ENCODE measurements at places on chromosomes 11 and 22.
A peak's percentile ranks its signal among the peaks of the same experiment; 100 is the strongest.

DNA sequence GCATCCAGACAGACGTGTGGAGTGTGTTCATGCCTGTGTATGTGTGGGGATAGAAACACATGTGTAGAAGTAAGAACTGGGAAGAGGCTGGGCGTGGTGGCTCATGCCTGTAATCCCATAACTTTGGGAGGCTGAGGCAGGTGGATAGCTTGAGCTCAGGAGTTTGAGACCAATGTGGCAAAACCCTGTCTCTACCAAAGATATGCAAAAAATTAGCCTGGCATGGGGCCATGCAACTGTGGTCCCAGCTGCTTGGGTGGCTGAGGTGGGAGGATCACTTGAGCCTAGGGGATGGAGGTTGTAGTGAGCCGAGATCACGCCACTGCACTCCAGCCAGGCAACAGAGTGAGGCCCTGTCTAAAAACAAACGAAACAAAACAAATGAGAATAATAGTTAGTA lies 1166.6 kb downstream of the TBC1D22A start:
- DNase-seq: no peak

GRCh38 chr11:2885678-2886081 lies at the start of gene CDKN1C:
Gene CDKN1C (minus strand): TSS chr11:2885775. CDS start chr11:2885456, 319 bp downstream.
- peak; percentile 61 for DNase-seq

GRCh38 chr11:213111-213510 lies 5.6 kb downstream of the RIC8A start:
- no peak for DNase-seq

GRCh38 chr22:35930933-35931332 lies 97.7 kb downstream of the RBFOX2 start:
- no peak for DNase-seq

DNA sequence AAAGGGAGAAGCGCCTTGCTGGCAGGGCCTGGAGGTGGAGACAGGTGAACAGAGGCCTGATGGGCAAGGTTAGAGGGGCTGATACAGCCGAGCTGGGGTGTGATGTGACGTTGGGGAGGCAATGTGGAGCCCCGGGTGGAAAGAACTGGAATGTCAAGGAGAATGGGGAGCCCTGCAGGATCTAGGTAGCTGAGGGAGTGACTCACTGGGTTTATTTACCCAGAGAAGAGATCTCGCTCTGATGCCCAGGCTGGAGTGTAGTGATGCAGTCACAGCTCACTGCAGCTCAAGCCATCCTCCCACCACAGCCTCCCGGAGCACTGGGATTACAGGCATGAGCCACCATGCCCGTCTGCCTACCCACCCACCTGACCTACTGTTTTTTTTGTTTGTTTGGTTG lies 1.9 kb upstream of the CYB5R3 start:
- DNase-seq: no peak

DNA sequence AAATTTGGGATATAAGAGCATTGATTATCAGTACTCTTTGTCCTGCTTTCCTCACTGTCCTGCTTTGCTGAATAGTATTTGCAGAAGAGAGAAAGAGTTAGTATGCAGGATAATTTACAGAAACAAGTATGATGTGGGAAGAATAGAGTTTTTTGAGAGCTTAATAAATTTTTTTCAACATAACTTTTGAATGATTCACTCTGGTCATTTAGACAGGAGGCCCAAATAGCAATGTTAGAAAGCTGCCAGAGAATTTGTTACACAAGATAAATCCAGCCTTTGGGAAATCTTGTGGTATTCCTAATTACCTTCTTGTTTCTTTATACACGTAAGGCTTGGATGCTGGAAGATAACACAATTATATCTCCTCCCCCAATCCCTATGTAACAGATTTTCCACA lies 484.6 kb downstream of the CNTN5 start:
- DNase-seq: no peak

DNA sequence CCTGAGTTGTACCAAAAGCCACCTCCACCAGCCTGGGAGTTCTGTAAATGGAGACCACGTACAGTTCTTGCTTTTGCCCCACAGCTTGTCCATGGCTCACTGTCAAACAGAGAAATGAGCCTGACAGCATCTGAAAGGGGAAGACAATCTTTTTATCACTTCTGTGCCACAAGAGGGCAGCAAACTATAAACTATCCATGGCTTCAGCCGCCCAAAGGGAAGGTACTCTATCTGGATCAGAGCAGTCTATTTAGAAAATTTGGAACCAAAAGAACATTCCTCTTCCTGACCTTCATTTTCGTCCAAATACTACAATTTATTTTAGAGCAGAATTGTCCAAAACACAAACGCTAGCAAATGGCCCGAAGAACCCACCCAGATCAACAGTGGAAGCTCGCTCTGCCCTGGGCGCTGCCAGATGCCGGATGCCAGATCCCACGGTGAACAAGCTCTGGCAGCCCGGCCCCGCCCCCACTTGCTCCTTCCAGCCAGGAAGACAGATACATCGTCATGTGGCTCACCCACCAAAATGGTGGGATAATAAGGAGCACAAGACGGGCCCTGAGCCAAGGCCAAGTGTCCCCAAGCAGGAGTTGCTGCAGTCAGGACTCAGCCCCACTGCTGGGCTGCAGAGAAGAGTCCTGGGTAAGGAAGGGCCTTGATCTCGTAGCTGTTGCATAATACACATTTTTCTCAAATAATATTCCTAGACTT lies 23.9 kb upstream of the SCGB1A1 start:
- DNase-seq: no peak

GRCh38 chr11:91147885-91148284 lies 925.0 kb upstream of the CHORDC1 start:
- no peak for DNase-seq

- no peak for DNase-seq
These were observed 471.1 kb upstream of the KIRREL3 start for GRCh38 chr11:127471662-127472061.

DNA sequence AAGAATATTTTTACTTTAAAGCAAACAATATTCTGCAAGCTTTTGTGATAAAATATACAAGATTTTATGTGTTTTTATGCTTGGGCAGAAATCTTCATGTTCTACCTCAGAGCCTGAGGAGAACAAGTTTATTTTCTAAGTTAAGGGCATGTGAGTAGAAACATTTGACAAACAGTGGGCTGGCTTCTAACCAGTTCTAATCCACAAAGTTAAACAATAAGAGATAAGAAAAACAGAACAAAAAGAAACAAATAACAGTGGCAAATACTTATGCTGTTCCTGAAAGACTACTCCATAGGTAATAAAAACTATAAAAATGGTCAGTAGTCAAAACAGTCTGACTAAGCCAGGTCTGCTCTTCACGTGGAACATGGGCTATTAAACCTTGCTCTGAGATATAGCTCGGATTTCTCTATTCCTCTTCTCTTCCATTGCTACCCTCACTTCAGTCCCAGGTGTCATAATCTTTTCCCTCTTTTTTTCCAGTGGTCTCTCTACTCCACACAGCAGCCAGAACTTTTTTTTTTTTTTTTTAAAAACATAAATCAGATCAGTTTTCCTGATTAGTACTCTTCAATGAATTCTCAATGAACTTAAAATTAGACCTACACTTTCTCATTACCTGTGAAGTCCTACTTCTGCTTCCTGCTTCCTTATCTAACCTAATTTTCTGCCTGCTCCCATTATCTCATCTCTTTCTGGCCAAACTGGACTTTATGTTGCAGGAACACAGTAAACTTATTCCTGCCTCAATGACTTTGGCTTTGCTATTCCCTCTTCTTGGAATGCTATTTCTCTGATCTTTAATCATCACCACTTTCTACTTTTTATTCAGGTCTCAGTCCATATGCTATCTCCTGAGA lies 671.1 kb upstream of the CCDC90B start:
- no peak for DNase-seq

- no peak for DNase-seq
These were observed 731 bp upstream of the SLC37A2 start for GRCh38 chr11:125062218-125062930.

GRCh38 chr11:47225552-47226400 lies 11.0 kb downstream of the DDB2 start:
- DNase-seq: no peak

DNA sequence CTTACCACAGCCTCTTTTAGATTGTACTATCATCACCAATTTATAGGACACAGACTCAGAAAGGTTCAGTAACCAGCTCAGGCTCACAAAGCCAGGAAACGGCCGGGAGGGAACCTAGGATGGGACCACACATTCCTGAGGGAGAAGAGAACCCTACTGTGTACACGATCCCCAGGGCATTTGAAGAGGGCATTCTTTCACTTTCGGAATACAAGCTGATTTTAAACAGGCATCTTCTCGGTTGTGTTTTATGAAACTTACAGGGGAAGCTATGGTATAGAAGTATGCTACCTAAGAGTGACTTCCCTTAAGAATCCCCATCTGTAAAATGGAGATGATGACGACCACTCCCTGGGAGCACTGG lies 19.0 kb downstream of the SMCO4 start:
- no peak for DNase-seq

DNA sequence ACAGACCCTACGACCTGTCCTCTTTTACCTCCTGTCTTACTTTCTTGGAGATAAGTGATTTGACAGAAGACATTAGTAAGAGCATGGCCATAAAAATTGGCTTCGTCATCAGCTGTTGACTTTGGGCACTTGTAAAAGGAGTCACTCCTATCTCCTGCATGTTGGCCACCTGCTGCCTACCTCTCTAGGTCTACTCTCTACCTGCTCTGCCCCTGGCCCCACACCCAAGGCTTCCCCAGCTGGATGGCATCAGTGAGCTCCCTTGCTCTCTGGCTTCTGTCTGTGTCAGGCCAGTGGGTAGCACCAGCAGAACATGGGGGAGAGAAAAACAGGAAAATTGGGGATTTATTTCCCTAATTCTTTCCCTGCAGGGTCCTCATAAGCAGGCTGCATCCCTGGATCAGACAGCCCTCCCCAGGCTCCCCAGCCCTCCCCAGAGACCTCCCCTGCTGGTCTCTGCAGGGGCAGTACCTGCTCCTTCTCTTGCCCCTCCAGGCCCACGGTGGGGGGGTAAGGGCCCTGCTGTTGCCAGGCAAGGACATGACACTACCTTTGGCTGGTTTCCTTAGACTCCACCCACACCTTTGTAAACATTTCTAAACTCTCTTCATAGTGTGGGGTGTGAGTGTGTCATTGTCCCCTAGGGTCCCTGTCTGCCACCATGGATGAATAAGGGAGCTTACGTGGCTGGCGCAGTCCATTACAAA lies 157.0 kb upstream of the NECTIN1 start:
- DNase-seq: no peak

- no peak for DNase-seq
These were observed 30.2 kb downstream of the SLC5A1 start for GRCh38 chr22:32073262-32073661.

DNA sequence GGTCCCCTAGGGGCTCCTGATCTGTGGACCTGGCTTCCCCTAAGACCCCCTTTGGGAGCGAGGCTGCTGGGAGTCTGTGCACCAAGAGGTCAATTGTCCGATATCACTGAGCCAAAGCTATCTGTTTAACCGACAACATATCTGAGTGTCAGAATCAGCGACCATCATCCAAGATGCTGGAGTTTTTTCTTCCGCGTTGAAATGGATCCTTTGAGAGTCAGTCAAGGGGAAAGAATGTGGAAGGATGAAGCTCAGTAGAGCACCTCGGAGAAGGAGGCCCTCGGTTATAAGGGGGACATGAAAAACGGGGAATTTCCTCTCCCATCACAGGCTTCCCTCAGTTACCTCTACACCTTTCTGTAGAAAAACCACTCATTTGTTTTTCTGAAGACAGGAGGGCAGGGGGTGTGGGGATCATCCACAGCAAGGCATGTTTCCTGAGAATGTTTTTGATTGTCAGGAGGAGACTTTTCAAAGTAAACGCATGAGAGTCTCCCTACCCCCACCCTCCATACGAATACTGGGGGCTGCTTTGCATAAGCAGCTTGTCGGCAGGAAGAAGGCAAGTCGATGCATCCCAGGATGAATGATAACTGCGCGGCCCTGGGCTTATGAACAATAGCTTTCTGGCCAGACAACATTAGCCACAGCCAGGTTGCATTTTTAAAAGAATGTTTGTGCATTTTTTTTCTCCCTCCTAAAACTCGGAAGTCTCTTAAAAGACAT lies 37.7 kb upstream of the CCND1 start:
- no peak for DNase-seq

DNA sequence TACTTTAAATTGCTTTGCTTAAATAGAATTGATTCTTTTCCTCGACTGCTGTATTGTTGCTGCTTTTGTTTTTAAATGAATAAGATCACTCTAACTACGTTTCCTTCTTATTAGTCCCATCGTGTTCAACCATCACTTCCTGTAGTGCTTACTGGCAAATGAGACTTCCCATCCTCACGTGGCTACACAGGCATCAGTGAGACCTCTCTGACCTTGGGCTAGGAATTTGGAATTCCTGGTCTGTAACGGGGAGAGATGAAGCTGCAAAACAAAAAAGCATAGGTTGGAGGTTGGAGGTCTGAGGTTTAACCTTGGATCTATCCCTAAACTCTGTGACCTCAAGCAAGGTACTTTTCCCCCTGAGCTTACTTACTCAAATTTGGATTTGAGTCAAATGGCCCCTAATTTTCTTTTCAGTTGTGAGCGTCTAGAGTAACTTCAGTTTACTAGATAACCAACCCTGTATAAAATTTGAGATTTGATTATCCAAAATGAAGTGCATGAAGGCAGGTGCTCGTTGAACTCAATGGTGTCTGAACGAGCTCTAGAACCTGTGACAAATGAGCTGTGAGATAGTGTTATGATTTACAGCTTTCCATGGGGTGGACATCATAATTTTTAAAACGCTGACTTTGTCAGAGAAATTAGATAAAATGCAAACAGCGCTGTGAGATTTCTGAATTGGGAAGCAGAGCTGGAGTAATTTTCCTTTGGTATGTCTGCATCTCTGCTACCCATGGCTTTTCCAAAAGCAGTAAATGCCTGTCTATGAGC lies 151.2 kb downstream of the DBX1 start:
- no peak for DNase-seq

DNA sequence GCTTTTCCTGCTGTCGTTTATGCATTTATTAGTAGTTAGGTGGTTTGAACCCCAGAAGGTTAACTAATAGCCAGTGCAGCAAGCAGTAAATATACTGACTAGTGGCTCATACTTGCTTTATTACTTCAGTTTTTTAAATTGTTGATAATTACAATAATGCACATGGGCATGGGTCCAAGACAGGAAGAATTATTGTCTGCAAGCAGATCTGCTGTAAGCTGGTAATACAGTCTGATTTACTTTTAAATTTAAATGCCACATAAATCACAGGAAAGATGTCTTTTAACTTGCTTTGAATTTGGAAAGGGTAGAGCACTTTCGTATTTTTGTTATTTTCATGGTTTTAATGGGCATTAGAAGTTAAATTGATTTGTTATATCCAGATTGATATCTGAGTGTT lies 27.1 kb downstream of the APLP2 start:
- no peak for DNase-seq

DNA sequence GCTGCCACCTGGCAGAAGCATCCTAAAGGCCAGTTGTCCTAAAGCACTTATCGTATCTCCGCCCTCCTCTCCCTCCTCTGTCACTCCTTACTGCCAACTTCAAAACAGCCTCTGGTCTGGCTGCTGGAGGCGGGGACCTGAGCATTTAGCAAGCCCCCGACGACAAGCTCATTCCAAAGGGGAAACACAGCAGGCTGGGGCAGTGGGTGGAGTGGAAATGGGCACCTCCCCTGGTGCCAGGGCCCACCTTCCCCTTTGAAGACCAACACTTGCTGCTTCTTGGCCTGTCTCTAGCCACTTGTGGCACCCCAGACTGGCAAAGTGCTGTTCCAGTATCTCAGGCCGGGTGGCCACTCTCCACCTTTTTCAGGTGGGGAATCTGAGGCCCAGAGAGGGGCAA lies 3.6 kb downstream of the MAP3K11 start:
- DNase-seq: no peak

GRCh38 chr11:22459048-22459447 lies 120.9 kb downstream of the SLC17A6 start:
- no peak for DNase-seq
